ENCODE measurements at places on chromosomes 7 and 10.

DNA sequence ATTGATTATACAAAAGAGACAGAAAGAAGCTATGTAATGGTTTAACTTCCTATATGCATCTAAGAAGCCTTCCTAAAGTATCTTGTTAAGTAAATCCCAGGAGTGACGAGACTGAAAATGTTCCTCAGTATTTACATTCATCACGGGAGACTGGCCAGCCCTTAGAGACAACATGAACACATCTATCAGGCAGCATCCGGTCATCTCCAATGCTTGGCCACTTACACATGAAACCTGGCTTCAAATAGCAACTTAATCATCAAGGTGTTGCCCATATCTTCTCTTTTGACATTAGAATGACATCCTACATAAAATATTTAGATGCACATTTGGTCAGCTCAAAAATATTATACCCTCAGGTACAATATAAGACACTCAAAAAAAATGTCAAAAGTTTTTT lies 33.8 kb downstream of the ERCC6 start:
- DNase-seq: no peak

DNA sequence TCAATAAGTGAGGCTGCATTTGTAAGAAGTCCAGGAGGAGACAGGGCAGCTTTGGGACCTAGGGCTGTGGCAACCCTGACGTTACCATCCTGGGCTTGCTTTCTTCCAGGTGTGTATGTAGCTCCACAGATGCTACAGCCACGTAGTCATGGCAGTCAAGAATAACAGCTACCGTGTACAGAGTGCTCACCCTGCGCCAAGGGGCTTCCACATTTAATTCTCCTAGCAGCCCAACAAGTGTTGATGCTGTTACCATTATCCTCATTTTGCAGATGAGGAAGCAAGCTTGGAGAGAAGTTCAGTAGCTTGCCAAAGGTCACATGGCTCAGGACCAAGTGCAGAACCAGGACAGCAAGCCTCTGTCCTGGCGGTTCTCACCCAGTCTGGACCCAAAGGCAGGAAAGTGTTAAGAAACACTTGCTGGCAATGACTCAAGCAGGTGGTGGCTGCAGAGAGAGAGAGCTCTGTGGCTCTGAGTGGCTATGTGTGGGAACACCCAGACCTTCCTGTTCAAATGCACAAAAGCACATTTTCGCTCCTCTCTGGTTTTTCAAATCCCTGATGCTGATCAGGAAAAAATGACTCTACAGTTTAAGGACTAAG lies 89.8 kb downstream of the CREM start:
- DNase-seq: no peak

GRCh38 chr10:19209319-19209718 lies 160.7 kb downstream of the MALRD1 start:
- DNase-seq: no peak

DNA sequence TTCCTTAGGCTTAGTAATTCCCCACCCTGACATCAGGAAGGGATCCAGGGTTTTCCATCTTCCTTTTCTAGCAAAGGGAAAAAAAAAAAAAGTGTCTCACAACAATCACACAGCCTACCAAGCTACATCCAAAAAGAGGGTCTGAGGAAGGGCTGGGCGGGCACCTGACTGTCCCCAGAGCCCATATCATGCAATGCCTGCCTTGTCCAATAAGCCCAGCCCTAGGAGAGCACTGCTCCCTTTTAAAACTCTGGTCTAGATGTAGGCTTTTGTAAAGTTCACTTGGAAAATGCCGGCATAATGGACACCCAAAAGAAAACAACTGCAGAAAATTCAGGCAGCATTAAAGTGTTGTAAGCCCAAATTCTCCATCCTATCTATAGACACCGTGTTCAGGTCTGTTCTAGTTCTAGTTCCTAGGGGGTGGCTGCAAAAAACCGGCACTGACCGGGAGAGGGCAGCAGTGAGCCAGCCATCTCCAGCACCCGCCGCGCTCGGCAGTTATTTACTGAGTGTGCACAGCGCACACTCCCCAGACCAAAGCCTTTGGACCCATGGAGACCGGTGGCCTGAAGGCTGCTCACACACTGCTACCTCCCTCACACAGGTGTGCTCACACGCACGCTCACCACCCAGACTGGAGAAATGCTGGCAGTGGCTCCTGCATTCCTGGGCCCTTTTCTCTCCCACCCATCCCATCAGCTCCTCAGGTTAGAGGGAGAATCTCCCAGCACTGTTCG lies 48.7 kb downstream of the PODXL start:
- DNase-seq: peak; percentile 33

DNA sequence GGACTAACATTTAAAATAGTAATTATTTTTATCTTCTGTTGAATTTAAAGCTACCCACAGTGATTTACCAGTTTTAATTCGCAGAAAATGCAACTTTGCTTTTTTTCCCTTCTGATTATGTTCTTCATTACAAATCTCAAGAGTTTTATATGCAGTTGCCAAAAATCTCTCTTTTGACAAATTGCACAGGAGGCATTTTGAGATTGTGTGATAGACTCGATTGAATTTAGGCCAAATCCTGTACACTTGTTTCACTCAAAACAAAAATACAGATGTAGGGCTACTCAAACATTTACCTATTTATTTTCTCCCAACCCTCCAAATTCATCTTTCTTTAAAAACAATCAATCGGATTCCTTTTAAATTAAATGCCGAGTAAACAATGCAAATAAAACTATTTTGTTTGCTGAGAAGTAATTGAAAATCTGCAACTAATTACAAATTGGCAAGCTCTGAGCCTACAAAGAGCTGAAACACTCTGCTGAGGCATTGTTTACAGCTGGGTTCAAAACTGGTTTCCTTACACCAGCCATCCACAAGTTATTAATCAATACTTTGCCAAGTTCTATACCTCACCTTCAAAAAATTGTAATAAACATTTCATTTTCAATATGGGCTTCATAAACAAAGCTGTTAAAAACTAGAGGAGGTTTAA lies 214.9 kb upstream of the TCF7L2 start:
- no peak for DNase-seq

- DNase-seq: no peak
These were observed 79.7 kb upstream of the FERD3L start for GRCh38 chr7:19224951-19225350.

- DNase-seq: no peak
These were observed 19.6 kb downstream of the PLCE1 start for GRCh38 chr10:94013331-94013760.

DNA sequence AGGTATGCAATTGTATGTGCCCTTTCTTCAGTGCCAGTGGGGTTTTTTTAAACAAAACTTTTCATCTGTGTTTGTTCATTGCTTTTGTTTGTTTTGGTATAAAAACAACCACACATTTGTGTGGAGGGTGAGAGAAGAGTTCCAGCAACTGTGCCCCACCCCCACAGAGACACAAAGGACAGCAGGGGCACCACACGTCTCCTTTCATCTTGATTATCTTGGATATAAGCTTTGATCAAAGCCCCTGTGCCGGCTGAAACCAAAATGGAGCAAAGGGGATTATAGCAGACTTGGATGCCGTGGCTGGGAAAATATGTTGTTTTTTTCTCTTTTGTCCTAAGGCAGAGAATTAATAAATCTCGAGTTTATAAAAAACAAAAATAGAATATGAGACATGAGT lies 111.8 kb upstream of the RSU1 start:
- no peak for DNase-seq

GRCh38 chr7:99229234-99229633 lies 21.3 kb upstream of the KPNA7 start:
- DNase-seq: no peak

GRCh38 chr10:71082960-71083715 lies 129.2 kb upstream of the UNC5B start:
- DNase-seq: no peak

GRCh38 chr7:378551-379455 lies 88.8 kb downstream of the FOXL3 start:
- DNase-seq: no peak

DNA sequence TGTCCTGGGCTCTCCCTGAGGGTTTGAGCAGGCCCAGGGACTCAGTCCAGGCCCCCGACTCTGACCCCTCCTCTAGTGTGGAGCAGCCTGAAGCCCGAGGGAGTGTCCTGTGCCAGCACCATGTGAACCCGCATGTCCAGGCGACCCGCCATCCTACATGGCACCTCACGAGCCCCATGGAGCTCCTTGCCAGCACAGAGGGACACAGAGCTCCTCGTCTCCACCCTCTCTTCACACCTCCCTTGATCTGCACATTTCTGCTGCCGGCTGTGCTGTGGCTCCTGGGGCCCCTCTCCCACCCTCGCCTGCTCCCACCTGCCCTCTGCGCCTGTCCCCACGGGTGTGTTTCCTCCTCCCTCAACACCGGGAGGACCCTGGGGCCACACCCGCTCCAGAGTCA lies 103.5 kb downstream of the ADARB2 start:
- no peak for DNase-seq

GRCh38 chr10:132574288-132574687 lies 36.7 kb downstream of the INPP5A start:
- no peak for DNase-seq

DNA sequence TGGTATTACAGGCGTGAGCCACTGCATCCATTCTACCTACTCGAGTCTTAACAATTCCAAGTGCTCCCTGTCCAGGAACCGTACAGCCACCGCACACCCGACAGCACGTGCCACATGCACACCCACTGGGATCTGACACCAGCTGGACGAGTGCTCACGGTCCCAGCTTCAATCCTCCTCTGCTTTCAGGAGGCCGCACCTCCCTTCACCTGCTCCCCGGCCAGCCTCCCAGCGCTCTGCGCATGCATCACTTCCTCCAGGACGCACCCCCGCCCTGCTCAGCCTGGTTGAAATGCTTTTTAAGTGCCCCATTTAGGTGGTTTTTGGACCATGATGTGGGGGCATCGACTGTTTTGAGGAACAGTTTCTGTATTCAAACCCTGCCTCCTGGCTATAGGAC lies 47.3 kb upstream of the TMEM213 start:
- DNase-seq: no peak

GRCh38 chr7:4154882-4155535 lies 527.1 kb upstream of the FOXK1 start:
- no peak for DNase-seq

- DNase-seq: no peak
These were observed 32.4 kb downstream of the SEMA3D start for GRCh38 chr7:85154282-85154937.

GRCh38 chr7:41428381-41428780 lies 274.5 kb downstream of the INHBA start:
- no peak for DNase-seq

DNA sequence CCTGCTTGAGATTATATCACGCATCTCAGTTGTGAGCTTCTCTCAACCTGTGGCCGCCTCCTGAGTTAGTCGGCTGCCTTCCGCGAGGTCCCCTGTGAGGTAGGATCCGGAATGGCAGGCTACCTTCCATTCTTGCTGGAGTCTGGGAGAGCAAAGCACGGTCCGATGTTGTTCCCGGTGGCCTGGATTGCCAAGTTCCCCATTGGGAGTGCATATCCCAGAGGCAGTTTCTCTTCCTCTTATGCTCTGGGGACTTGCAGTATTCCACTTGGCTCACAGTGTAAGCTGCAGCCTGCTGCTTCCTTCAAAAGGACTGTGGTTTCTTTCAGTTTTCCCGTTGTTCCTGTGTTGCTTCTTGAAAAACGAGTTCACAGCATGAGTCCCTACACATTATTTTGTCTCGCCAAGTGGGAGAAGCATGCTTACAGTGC lies 225.4 kb upstream of the ZWINT start:
- DNase-seq: no peak

DNA sequence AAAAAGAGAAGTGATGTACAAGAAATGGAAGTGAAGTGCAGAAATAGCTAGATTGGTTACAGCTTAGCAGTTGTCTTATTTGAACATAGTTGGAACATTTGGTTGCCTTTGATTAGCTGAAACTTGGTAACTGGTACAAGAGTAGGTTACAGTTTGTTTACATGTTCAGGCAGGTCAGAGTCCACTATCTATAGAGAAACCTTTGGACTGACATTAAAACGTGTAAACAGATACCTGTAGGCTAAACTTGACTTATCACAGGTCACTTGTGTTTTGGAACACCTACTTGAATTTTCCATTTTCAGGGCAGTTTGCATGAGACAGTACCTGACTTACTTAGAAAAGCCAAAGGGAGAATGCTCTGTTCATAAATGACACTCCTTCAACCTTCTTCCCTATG lies 28.5 kb upstream of the CYP2C8 start:
- no peak for DNase-seq

DNA sequence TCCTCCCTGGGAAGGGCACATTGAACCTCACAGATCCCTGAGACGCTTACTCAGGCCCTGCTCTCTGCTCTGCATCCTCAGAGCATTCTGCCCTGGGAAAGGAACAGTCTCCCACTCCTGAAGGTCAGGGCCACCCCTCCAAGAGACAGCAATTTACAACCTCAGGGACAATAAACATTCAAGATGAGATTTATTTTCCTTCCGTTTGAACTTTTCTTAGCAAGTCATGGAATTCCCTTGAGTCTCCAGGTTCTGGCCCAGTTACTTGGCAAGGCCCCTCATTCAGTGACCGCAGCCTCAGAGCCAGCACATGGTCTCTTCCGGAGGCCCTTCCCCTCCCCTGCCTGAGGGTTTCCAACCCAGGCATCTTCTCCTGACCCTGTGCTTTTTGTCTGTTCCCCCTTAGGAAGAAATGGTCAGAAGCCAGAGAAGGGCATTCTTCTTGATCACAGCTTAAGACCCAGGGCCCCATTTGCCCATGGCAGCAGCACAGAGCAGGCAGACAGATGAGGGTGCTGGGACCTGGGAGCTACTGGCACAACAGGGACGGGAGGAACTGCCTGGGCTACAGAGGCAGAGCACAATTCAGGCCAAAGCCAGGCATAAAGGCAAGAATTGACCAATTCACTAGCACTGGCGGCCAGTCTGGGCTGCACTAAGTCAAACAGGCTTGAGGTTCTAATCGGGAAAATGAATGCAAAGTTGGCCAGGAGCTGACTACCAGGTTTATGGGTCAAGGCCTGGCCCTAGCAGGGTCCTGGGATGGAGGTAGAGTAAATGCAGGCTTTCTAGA lies 56.7 kb downstream of the VSTM4 start:
- DNase-seq: no peak

- no peak for DNase-seq
These were observed 30.8 kb downstream of the UMAD1 start for GRCh38 chr7:7671361-7671760.

GRCh38 chr7:18754766-18755165 lies 259.2 kb downstream of the HDAC9 start:
- no peak for DNase-seq

GRCh38 chr10:110207805-110208613 lies 604 bp downstream of the MXI1 start:
- peak; percentile 47 for DNase-seq

- no peak for DNase-seq
These were observed 97.7 kb upstream of the PCBD1 start for GRCh38 chr10:70985824-70986622.

GRCh38 chr10:104054430-104054829 lies 31.2 kb downstream of the COL17A1 start:
- no peak for DNase-seq

GRCh38 chr7:122886357-122887081 lies at the start of gene CADPS2:
Gene CADPS2 (minus strand): TSS chr7:122886460. CDS start chr7:122886337, 123 bp downstream.
- DNase-seq: no peak

Measured in AML-193 (cell line).